ENCODE measurements at places on chromosomes 5 and 9. TPM values are rescaled to one million over a fixed set of nuclear protein-coding genes. Genes with fewer than 3 reads are reported as not detected.

ENTPD2 gene
- 17.9 TPM for total RNA-seq

- no peak for DNase-seq
Measured at GRCh38 chr9:15182101-15182551, 124.9 kb downstream of the TTC39B start.

DNA sequence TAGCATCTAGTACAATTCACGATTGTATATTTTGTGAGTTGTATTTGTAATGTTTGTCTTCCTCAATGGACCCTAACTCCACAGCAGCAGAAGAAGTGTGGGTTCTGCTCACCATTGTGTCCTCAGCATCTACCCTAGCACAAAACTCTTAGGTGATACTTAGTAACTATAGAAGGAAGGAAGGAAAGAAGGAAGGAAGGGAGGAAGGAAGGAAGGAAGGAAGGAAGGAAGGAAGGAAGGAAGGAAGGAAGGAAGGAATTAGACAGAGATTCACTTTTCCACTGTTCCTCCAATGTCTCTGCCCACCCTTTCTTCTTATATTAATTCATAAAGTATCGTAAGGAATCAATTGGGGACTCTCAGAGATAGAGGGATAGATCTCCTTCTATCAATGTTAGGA is 288.2 kb downstream of the NFIB start:
- DNase-seq = no peak

- DNase-seq = no peak
Measured at GRCh38 chr5:87147441-87147840, 120.2 kb upstream of the RASA1 start.

DNA sequence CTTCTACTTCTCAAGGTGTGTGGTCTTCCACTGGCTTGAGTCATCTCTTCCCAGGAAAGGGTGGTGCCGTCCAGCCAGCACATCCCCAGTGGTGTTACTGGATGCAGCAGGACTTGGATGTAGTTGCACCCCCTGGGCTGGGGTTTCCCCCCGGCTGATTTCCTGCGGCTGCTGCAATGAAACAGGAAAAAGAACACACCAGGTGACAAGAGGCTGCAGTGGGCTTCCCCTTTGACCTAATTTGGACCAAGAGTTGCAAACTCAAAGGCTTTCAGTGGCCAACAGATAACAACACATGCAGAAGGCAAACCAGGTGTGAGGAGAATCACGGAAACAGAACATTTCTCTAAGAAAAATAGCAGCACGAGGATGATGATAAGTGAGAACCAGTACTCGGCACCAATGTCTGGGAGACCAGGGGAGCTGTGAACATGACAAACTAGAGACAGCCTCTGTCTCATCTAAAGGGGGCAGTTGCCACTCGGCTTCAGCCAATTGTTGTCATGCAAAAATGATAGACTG is 83.7 kb downstream of the PDE6A start:
- DNase-seq = no peak

DNA sequence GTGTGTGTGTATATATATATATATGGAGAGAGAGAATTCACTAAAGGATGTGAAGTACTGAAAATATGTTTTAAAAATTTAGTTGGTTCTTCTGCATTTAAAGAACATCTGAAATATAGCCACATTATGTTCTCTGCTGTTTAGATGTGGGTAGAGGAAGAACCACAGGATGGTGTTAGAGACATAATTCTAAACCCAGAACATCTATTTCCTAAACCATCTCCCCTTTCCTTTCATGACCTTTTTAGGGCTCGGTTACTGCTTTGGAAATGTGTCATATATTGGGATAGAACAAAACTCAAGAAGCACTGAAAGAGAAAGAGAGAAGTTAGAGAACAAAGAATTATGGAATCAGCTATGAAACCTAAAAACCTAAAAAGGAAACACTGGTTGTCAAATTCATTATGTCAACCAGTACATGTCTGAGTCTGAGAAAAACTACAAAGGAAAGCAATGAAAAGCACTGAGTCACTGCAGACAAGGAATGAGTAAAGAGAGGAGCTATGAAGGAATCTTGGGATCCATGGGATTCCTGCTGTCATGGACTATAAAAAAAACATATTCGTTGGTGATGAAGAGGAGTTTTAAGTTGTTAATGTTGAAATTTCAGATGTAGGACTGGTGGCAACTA is 28.4 kb downstream of the SLC12A2 start:
- DNase-seq = no peak

ZNF608 gene
- 29.7 TPM for total RNA-seq

- DNase-seq = no peak
Measured at GRCh38 chr5:128815201-128815600, 150.1 kb upstream of the SLC27A6 start.

KCNN2 gene
- total RNA-seq = 36.4 TPM

DNA sequence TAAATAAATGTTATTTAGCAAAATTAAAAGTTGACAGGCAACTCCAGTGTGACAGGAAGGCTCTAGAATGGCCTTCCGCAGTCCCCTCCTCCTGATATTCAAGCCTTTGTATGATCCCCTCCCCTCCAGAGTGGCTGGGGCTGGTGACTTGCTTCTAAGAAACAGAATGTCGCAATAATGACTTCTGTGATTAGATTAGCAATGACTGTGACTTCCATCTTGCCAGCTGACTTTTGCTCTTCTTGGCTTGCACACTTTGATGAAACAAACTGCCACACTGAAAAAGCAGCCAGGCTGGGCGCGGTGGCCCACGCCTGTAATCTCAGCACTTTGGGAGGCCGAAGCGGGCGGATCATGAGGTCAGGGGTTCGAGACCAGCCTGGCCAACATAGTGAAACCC is 106.5 kb upstream of the LARP1 start:
- no peak for DNase-seq

DNA sequence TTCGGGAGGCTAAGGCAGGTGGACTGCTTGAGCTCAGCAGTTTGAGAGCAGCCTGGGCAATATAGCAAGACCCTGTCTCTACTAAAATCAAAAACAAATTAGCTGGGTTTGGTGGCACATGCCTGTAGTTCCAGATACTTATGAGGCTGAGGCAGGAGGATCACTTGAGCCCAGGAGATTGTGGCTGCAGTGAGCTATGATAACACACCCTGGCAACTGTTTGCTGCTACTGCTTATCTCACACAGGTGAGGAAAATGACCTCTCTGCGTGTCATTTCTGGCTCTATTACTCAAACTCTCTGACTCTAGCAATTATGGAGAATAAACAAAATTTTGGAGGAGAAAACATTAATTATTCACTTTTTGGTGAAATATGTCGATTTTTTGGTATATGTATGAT is 45.3 kb upstream of the TMC1 start:
- no peak for DNase-seq

SLC6A19 gene
- not detected for total RNA-seq

HEMGN gene
- total RNA-seq = 0.39 TPM

KIF20A gene
- not detected for total RNA-seq

DNA sequence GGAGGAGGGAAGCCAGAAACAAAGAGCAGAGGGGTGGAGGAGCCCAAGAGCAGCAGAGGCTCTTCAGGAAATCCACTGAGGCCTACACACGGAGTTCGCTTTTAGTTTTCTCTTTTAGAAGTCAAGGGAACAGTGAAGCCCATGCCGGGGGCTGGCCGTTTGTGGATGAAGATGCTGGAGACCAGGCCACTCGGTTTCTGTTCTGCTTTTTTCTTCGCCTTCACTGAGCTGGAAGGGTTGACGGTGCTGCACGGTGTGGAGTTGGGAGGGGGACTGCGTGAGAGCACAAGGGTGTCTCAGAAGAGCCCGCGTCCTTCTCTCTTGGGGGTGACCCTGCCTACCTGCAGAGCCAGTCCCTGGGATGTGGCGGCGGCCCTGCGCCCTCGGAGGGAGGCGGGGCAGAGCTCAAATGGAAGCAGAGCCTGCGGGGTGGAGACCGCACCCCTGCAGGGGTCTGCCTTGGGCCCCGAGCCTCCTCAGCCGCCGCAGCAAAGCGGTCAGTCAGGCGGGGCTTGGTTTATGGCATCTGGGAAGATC is 68.5 kb upstream of the CACNA1B start:
- DNase-seq = no peak

RBM22 gene
- total RNA-seq = 55.8 TPM

GTF3C5 gene
- total RNA-seq = 60.8 TPM

GRCh38 chr5:147565524-147565923 is 55.7 kb upstream of the DPYSL3 start:
- DNase-seq = no peak

DNA sequence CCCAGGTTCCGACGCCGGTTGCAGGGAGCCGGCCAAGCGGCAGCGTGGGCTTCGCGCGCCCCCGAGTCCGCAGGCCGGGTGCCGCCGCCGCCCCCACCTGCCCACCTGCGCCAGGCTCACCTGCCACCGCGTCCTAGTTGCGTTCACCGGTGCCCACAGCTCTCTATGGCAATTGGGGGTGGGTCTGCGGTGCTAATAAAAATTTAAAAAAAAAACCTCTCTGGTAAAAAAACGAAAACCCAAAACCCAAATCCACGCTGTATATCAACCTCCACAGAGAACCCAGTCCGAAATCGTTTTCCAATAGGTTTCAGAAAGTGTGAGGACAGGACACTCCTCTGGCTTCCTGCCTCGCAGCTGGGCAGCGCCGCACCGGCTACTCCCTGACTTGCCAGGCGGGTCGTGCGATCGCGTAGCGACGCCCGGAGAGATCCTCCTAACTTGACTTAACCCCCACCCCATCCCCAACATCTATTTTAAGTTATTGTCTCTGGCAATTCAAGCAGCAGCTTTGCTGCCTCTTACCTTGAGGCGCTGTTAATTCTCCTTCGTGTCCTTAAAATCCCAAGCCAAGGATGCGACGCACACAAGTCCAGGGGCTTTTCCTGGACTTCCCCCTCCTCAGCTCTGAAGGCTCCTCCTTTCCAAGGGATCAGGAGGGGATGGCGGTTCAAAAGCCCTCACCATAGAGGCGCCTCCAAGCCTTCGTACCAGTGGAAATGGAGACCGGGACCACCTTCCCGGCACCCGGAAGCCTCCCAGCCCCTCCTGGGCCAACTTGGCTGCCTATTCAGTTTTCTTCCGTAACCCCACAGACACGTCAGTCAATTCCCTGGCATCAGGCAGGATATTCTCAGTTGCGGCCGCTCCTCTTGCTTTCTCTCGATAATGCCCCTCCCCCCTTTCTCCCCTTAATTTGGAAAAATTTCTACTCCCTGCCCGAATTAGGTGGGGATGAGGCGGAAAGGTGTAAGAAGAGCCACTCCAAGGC is 1639.4 kb upstream of the C9orf72 start:
- no peak for DNase-seq

GRCh38 chr9:21688108-21689102 is 114.0 kb upstream of the MTAP start:
- DNase-seq = no peak

DNA sequence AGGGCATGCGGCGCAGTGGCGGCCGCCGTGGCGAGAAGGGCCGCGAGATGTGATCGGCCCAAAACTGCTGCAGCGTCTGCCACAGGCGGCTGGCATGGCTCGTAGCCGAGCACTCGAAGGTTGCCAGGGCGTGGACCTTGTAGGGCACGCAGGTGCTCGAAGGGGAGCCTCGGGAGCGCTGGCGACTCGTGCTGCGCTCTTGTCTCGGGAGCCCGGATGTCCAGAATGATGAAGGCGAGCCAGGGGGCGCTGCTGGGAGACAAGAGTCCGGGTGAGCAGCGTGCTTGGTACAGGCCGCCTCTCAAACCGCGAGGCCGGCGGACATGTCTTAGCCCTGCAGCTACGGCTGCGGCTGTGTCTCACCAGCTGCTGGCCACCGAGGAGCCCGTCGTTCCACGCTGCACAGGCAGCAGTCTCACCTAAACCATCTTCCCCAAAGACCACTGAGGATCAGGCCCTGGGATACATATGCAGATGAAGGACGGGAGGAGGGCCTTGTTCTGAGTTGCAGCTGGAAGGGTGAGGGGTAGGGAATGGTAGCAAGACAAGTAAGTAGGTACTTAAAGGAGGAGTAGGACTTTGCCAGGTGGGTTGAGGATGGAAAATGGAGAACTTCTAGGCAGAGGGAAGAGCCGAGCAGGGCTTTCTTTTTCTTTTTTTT is 1.7 kb downstream of the CBY3 start:
- DNase-seq = peak; percentile 62

- DNase-seq = no peak
Measured at GRCh38 chr5:158953929-158954534, 145.7 kb downstream of the EBF1 start.

RAB3C gene
- total RNA-seq = 134 TPM

NFIB gene
- total RNA-seq = 68.9 TPM
